ENCODE measurements at places on chromosomes 3 and 15.

- DNase-seq = no peak
Measured at GRCh38 chr3:177551431-177551836, 354.2 kb upstream of the TBL1XR1 start.

- no peak for DNase-seq
Measured at GRCh38 chr3:89576417-89576816, 469.0 kb downstream of the EPHA3 start.

DNA sequence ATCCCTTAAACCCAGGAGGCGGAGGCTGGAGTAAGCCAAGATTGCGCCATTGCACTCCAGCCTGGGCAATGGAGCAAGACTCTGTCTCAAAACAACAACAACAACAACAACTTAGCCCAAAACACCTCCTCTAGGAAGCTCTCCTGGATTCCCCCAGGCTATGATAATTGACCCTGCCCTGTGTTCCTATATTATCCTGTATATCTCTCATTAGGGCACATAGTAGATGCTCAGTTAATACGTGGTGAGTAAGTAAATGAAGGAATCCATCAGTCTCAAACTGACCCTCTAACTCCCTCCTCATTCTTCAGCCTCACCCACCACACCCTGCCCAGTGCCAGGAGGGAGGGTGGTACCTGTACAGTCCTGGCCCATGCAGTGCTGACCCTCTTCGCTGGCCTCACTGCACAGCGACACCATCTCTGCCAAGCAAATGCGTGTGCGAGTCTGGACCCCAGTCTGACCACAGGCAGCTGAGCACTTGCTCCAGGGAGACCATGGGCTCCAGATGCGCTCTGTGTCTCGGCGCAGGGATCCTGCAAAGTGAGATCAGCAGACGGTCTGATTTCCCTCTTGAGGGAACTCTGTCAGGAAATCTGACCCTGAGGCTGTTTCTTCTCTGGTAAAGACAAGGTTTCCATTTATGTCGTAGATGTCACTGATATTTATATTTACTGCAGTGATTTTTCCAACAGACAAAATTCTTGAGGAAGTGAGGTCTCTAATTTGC is 6.2 kb downstream of the CILP start:
- DNase-seq = no peak

DNA sequence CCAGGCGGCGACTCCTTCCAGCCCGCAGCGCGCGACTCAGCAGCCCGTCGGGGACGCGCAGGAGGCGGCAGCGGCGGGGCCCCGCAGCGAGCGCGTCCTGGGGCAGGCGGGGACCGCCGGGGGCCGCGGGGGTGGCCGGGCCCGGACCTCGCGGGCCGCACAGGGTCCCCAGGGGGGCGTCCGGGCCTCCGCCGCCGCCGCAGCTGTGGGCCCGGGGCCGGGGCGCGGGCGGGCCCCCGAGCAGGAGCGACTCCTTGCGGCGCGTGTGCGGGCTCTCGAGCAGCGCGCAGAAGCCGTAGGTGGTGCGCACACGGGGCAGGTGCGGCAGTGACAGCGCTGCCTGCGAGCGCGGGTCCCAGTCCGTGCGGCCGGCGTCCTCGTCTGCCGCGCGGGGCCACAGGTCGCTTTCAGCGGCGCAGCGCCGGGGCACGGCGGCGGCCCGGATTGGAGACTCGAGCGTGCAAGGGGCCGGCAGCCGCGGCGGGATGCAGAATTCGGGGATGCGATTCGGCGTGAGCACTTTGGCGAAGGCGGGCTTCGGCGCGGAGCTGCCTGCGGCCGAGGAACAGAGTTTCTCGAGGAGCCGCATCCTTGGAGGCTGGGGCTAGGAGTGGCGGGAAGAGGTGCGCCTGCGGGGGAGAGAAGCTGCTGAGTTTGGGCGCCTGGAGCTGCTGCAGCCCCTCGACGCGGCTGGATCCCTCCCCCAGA is 535 bp downstream of the C2CD4B start:
- DNase-seq = no peak

GRCh38 chr3:150069154-150069527 is 98.4 kb upstream of the PFN2 start:
- DNase-seq = no peak

DNA sequence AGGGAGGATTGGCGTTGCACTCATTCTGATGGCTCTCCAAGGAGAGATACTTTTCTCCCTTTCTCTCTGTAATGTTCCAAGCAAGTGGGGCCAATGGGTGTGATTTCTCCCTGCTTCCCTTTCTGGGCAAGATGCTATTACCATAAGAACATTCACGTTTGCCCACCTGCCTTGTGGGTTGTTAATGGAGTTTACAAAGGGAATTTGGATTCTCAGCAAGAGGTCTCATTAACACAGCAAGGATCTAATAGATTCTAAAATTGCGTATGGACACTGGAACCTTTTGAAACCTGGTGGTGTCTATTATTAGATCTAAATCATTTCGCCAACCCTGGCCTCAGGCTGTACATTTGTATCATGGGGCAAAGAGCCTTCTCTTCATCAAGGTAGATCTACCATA is 74.1 kb downstream of the SLCO3A1 start:
- DNase-seq = no peak

DNA sequence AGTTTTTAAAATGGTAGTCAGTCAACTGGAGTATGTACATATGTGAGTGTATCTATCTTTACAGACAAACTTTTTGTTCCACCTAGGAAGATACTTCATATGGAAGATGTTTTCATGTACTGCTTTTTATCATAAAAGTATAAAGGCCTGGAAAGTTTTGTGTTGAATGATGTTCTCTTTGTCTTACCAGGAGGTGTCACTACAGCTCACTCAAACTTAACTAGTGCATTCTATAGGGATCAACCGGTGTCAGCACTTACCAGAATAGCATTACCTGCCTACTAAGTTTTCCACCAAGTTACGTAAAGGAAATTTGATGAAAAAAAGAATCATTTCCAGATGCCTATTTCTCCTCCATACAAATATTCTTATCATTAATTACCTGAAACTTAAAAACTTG is 522.6 kb upstream of the SEMA6D start:
- DNase-seq = no peak

DNA sequence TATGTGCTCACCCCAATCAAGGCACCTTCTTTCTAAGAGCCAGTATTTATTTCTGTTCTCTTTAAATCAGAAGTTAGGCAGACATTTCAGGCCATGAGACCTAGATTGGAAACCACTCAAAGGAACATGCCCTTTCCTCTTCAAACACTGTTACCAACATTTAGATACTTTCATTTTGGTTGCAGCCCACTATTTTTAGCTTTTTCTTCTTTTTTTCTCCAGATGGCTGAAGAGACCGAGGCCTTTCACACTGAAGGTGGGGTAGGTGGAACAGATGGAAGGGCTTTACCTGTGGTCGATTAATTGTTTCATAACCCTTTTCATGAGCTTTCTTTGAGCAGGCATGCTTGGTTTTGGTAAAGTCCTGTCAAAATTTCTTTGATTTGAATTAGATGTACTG is 10.9 kb upstream of the LZTFL1 start:
- DNase-seq = no peak

- DNase-seq = no peak
Measured at GRCh38 chr3:85808755-85809154, 850.0 kb downstream of the CADM2 start.

DNA sequence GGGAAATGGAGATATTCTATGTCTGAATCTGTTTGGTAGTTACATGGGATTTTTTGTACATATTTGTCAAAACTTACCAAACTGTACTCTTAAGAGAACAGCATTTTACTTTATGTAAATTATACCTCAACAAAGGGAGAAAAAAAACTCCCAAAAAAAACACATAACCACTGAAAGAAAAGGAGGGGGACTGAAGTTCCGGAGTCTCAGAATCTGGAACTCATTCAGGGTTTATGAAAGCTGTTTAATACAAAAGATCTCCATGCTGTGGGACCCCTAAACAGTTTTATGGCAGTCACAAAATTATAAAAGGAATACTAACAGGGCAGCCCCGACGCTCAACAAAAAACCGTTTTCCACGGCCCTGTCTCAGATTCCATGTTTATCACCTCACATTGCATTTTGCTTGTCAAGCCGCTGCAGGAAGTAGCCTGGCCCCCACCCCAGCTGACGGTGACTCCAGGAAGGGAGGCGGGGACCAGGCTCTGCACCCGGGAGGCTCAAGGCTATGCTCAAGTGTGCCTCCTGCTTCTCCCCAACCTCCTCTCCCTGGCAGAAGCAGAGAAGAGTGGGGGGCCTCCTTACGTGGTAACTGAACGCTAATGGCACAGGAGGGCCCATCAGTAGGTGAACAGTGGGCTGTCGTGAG is 29.3 kb downstream of the RFT1 start:
- no peak for DNase-seq

Measured in stimulated activated CD8-positive, alpha-beta memory T cell treated with anti-CD3 and anti-CD28 coated beads, Interleukin-2, amount 100 ng/mL, for 1 hour (primary cell).